ENCODE measurements at places on chromosomes 13 and 19.
A peak's percentile ranks its signal among the peaks of the same experiment; 100 is the strongest.

GRCh38 chr19:46447824-46448223, 19.1 kb upstream of the PNMA8C start:
- no peak for ATAC-seq

DNA sequence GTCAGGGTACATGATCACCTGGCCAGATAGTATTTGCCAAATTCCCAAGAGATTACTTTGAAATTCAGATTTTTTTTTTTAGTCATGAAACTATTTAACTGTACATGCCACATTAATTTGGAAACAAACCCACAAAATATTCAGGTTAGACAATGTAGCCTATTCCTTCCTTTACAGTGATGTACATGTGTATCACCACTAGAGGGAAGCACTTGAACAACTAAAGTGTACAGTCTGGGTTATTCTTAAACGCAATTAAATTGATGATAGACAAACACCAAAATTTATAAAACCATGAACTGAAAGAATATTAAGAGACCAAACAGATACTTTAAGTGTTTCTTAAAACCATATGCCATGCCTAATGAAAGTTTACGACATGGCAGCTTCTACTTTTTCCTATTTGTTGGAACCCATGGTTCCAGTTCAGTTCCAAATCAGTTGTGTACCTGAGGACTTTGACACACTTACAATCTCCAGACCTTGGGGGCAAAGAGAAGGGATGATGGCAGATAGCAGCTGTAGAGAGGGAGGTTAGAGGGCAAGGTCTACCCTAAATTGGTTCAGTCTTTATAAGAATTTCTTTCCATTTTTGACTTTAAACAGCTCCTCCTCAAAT, 52.8 kb downstream of the TNFSF13B start:
- ATAC-seq = peak; percentile 75

- no peak for ATAC-seq
Measured at GRCh38 chr13:41614671-41615527, 157.5 kb downstream of the RGCC start.

DNA sequence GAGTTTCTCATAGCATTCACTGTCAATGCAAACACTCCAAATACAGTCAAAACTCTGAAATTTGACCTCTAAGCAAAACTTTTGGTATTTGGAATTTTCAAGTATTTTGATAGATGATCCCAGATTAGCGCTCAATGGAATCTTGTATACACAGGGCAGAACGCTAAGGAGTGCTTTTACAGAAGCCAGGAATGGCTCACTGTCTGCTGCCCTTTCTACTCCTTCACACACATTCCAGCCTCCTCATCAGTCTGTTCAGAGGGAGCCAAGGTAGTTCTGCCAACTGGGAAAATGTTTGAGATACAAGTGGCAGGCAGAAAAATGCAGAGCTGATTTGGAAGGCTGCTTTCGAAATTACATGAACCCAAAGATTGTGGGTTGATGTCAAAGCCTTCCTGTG, 4.4 kb upstream of the STARD13 start:
- ATAC-seq = no peak

DNA sequence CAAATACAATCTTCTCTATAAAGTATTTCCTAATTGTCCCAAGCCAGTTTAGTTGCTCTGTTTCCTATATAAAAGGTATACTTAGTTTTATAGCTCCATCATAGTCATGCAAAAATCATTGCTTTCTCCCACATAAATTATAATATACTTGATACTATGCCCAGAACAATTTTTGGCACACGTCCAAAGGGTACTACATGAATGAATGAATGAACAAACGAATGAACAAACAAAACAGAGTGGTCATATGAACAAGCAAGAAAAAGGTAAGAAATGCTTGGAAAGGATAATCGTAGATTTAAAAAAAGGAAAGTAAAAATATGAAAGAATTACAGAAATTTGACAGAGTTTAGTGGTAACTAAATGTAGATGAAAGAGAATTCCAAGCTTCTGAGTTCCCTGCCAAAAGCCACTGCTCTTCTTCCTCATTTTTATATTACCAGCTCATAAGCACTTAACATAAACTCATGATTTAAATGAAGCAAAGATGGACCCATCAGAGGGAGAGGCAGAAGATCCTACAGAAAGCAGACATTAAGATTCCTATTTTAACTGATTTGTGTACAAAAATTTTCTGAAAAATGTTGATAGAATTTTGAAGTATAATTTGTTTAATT, 123.2 kb downstream of the ENOX1 start:
- no peak for ATAC-seq

- no peak for ATAC-seq
Measured at GRCh38 chr19:28487999-28488398, 725.0 kb downstream of the UQCRFS1 start.

DNA sequence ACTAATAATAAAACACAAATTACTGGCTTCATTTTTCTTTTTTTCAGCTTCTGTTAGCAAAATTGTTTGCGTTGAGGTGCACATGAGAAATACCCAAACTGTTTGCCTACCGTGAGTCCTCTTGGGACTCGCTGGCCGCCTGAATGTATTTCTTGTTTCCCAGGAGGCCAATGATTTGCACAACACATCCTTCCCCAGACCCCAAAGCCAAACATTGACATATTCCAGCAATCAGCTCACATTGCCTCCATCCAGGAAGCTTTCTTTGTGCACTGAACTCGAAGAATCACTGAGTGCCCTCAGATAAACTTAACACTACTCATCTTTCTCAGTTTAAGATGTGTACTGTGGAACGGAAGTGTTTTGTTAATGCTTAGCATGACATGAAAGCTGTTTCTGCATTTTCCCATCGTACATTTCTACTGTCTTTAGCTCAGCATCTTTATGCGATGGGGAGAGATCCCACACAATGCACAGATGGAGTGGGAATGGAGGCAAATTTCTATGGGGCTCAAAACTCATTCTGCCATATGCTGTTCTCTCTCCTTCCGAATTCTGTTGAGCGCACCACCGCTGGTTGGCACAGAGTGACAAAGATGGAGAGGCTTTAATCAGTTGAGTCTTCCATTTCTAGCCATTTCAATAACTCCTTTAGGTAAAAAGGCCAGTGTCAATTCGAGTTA, 399.5 kb downstream of the RFC3 start:
- no peak for ATAC-seq

DNA sequence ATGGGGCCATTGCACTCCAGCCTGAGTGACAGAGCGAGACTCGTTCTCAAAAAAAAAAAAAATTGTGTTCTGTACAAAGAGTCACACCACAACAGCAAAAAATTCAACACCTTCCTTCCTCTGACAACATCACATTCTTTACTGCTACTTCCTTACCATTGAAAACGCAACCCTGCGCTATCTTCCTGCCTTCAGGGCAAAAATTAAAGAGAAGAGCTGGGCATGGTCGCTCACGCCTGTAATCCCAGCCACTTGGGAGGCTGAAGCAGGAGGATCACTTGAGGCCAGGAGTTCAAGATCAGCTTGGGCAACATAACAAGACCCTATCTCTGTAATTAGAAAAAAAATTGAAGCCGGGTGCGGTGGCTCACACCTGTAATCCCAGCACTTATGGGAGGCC, 9.4 kb upstream of the ZNF444 start:
- ATAC-seq = no peak
